GM03348 (cell line): ENCODE measurements at places on chromosomes 7 and 10.
A peak's percentile ranks its signal among the peaks of the same experiment; 100 is the strongest.

GRCh38 chr7:89377219-89377618, 581.7 kb upstream of the TEX47 start:
- DNase-seq = no peak

DNA sequence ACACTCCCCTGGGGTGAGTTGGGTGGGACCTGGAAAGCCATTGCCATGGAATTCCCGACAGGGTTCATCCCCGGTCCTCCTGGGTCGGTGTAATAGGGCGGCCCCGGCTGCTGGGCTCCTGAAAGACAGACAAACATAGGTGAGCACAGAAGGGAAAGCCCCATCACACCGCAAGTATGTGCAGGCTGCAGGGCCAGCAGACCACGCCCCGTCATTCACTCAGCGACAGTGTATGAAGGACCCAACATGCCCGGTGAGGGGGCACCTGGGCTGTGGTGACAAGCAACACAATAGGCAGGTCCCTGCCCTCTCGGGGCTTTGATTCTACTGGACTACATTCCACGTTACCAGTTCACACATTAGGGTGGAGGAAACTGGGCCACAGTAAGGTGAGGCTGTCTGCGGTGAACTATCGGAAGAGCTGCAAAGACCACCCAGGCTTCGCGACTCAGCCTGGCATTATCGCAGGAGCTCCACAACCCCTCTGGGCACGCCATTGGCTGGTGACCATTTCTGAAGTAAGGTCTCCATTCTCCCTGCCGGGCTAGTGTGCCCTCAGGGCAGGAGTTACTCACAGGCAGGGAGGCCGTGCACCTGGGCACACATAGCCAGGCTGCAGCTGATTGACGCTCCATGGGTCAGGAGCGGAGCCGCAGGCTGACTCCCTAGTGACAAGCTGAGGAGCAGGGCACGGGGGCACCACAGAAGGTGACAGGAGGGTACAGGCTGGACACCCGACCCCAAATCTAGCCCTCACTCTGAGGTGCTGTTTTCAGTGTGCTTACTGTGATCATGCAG, 99.2 kb downstream of the VOPP1 start:
- DNase-seq = no peak

DNA sequence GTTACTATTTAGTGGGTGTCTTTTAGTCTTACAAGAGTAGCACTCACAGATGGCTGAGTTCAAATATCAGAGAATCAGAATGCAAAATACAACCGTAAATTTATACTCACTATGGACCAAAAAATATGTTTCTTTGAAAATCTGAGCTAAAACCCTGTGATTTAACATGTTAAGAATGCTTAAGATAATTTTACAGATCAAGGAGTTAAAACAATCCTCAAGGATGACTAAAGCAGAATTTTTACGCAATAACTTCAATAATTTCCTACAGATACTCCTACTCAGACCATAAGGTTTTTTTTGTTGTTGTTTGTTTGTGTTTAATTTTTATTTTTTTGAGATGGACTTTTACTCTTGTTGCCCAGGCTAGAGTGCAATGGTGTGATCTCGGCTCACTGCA, 47.9 kb upstream of the CCDC6 start:
- no peak for DNase-seq

GRCh38 chr7:75993689-75994387, 557 bp downstream of the TMEM120A start:
- peak; percentile 90 for DNase-seq

- no peak for DNase-seq
These were observed 94.4 kb downstream of the WDR37 start for GRCh38 chr10:1150638-1150955.
